ENCODE measurements at places on chromosomes 11 and 22.

DNA sequence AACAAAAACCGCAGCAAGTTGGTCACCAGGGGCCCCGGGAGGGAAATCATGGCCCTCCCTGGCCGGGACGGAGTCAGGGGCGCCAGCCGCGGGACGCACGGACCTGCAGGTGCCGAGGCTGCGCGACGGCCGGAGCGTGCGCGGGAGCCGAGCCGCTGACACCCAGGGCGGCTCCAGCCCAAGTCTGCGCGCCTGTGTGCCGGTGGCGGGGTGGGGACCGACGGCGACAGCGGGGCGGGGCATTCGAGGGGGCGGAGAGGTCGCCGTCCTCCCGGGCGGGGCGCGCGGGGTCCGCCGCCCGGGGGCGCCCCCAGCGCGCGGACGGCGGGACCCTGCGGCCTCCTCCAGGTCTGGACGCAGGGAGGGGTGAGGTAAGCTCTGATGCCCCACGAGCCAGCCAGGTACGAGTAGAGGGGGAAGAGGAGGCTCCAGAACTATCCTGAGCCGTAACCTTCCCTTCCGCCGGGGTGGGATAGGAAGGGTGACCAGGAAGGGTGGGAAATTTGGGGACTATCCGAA, at the start of gene ESAM:
Gene ESAM, minus strand, starts transcription at position 186 of the 519 bp plus-strand sequence. Its CDS starts 136 bp downstream, at position 50.
- DNase-seq, result peak; percentile 58

DNA sequence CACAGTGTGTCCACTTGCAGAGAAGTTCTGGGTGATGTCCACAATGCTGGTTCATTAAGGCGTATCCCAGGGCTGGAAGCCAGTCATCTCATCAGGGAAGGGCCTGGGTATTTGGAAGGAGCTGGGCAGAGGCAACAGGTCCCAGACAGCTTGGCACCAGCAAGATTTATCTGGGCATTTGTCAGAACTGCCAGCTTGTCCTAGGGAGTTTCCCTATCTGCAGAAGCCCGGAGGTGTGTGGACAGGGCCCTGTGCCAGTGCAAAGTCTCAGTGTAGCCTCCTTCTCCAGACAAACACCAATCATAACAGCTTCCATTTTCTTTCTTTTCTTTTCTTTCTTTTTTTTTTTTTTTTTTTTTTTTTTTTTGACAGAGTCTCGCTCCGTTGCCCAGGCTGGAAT, 125.3 kb upstream of the TIMP3 start:
- DNase-seq, result no peak

GRCh38 chr11:11510939-11511338, 110.9 kb downstream of the GALNT18 start:
- no peak for DNase-seq

DNA sequence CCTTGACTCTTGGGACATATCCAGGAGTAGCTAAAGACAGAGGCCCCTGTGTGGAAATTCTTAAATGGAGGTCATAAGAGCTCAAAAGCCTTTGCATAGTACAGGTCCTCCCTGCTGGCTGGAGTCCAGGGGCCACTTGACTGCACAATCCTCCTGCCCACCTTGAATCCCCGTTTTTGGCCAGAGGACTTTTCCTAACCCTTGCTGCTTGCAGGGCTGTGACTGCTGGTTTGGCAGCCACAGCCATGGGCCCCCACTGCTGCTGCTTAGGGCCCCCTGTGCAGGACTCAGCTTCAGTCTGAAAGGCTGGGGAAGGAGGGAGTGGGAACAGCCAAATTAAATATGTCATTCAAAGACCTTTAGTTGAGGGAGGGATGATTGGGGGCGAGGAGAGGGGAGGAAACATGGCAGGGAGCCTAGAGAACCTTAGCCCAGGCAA, 33.4 kb downstream of the ARHGAP1 start:
- no peak for DNase-seq

DNA sequence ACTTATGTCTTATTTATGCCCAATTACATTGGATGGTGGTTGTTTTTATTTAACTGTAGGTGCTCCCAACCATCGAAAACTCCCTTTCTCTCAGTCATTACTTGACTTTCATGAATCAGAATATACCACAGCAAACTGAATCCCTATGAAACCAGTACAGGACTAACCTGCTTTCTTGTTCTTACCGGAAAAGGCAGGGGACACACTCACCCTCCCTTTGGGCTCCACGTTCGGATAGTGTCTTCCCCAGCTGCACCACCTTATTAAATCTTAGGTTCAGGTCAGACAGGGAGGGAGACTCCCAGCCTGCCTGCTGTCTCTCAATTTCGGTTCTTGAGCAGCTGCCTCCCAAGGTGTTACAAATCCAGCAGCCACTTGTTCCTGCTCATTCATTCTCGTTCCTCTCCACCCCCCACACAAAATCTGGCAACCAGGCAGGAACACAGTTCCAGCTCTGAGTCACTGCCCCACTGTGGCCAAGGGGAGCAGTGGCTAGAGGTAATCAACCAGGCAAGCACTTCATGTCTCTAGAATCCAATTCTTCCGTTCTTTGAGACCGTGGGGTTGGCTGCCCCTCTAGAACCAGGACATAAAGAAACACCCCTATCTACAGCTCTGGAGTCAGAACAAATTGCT, 133.0 kb downstream of the PLEKHA7 start:
- no peak for DNase-seq

DNA sequence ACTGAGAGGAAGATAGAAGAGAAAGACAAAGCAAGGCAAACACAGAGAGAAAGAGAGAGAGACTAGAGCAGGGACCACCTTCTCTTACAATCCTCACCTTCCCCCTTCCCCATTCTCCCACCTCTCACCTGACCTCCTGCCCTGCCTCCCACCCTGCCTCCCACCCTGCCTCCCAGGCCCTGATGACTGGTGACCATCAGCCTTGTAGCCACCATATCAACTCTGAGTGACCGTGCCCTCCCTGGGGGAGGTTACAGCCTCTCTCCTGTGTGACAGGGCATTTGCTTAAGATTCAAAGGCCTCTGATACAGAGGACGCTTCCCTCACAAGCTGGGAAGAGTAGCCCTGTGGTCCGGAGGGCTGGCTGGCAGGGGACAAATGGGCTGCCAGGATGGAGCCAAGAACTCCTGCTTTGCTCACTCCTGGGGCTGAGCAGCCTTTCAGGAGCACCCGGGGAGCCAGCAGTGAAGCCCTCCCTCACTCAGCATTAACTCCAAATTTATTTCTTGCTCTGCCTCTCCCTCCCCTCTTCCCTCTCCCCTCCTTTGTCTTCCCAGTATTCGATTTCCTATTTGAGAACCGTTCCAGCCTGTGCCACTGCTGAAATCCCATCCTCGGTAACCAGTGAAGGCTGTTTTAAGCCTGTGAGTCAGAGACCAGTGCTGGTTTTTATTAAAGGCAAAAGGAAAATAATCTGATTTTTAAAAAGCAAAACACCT, 125.2 kb upstream of the SYT13 start:
- DNase-seq, result no peak

DNA sequence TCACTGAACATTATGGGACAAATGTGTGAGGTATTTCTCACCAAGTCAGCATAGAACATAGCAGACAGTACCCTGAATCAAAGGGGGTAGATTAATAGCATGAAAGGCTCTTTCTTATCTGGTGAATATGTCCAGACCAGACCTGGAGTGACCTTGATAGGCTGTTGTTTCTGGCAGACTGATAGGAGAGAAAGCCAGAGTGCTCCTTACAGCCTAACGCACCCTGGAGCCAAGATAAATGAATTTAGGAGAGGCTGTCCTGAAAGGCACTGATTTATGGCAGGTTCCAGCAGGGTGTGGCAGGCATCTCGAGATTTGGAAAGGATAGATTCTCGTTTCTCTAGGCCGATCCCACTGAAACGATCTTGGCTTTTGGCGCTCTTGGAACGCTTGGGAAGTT, 204.6 kb downstream of the DBX1 start:
- no peak for DNase-seq

DNA sequence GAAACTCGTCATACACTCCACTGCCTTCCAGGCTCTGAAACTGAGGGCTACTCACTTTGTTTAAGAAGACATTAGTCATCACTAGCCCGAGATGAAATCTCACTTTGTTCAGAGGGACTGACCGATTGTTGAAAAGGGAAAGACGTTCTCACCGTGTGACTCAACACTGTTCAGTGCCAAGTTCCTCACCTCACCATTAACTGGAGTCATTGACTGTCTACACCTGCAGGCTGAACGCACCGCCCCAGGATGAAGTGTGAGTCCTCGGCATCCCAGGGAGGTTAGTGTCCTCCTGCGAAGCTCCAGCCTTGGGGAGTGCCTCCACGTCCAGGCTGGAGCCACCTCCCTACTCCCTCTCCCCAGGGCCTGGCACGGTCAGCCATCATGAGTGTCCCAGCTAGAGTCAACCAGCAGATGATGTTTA, 30.4 kb downstream of the FADD start:
- no peak for DNase-seq

- no peak for DNase-seq
These were observed 84.1 kb downstream of the C11orf91 start for GRCh38 chr11:33616552-33616951.

Measured in activated T-helper 9 cell treated with anti-CD3 and anti-CD28 coated beads, Interleukin-2, amount 50 U/mL, for 16 hours (primary cell).